ENCODE measurements at places on chromosomes 1 and 21.

- no peak for DNase-seq
Observed at GRCh38 chr1:173347282-173347818, 129.8 kb upstream of the PRDX6 start.

GRCh38 chr1:246526915-246527314 lies 19.8 kb upstream of the SMYD3 start:
- no peak for DNase-seq

- no peak for DNase-seq
Observed at GRCh38 chr1:33517596-33518250, 45.3 kb downstream of the ZSCAN20 start.

GRCh38 chr1:69196071-69196470 lies 371.7 kb upstream of the LRRC7 start:
- DNase-seq = no peak

GRCh38 chr1:111980686-111981085 lies 8.8 kb downstream of the KCND3 start:
- no peak for DNase-seq

DNA sequence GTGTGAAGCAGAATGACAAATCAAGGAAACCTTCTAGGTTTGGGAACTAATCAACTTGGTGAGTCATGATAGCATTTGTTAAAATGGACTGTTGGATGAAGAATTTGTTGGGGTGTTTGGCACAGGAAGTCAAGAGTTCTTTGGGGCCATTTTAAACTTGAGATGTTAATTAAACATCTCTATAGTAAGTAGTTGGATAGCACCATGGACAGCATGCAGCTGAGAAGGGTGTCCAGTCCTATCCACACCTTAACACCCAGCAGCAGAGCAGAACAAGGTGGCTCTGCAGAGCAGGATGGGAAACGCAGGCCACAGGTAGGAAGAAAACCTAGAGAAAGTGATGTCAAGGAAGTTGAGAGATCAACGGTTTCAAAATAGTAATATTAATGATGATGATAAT lies 52.5 kb downstream of the TNR start:
- no peak for DNase-seq

- DNase-seq = peak; percentile 62
Observed at GRCh38 chr1:47997289-47998200, at the start of gene TRABD2B. Gene TRABD2B (minus strand): TSS chr1:47997385.

- DNase-seq = no peak
Observed at GRCh38 chr1:234582681-234583301, 27.2 kb downstream of the IRF2BP2 start.

- DNase-seq = no peak
Observed at GRCh38 chr1:199129247-199129646, 490.4 kb downstream of the PTPRC start.

GRCh38 chr1:25450891-25451290 lies 20.2 kb downstream of the MACO1 start:
- no peak for DNase-seq

DNA sequence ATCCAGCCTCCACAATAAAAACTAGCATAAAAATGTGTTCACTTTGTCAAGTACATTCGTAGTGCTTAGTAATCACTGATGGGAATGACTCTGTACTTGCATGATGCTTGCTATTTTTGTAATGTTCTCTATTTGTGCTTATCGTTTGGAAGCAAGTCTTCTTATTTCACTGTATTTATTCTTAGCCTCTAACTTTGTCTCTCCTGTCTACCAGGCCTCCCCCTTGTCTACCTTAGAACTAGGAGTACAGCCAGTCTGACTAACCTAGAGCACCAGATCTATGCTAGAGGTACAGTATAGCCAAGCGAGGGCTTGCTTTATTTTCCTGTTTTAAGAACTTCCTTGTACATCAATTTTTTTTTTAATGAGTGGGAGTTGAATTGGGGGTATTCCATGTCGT lies 108.2 kb downstream of the VPS13D start:
- no peak for DNase-seq

- DNase-seq = no peak
Observed at GRCh38 chr1:201551877-201552731, 13.2 kb downstream of the NAV1 start.

- DNase-seq = no peak
Observed at GRCh38 chr1:60835649-60836048, 246.7 kb upstream of the NFIA start.

- DNase-seq = no peak
Observed at GRCh38 chr1:41776891-41777441, 141.8 kb downstream of the HIVEP3 start.
